ENCODE measurements at places on chromosomes 4 and X.

DNA sequence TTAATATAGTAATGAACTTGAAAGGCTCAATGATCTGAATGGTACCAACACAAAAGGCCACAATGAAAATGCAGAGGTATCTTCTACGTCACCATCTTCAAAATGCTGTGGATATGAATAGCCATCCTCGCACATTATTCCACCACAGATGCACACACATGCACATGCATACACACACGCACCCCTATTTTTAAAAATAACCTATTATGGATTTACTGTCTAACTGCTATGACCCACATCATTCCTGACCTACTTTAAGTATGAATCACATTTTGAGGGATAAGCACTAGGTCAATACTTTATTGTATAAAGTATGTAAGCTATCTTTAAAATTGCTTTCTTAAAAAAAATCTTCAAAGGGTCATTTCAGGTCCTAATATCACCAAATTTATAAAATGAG is 24.4 kb upstream of the CORIN start:
- DNase-seq = no peak

DNA sequence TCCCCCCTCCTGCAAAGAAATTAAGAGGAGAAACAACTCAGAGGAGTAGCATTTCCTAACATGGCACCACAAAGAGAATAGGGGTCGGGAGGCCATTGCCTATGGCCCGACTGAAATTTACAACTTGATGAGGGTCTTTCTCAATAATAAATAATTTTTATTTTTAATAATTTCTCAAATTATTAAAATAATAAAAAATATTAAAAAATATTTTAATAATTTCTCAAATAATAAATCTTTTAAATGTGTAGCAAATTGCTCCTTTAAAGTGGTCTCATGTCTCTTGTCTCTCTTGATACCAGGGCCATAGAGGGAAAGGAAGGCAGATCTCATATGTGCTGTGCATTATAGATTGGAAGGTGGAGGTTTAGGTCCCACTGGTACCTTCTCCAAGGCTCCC is 49.2 kb upstream of the MTMR1 start:
- DNase-seq = no peak

DNA sequence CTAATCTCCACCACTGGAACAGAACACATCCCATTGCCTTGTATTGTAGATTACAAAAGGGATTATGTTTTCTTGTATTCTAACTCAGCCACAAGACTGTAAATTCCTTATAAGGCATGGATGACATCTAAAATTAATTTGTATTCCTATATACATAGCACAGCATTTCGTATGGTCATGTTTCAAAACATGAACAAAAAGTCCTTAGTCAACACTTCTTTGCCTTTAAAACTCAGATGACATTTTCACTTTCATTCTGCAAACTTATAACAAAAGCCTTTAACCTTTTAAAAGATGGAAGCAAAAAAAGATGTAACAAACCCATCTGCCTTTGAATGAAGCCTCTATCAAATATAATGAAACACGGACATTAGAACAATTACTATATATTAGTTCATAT is 181.3 kb downstream of the IQCM start:
- DNase-seq = no peak

DNA sequence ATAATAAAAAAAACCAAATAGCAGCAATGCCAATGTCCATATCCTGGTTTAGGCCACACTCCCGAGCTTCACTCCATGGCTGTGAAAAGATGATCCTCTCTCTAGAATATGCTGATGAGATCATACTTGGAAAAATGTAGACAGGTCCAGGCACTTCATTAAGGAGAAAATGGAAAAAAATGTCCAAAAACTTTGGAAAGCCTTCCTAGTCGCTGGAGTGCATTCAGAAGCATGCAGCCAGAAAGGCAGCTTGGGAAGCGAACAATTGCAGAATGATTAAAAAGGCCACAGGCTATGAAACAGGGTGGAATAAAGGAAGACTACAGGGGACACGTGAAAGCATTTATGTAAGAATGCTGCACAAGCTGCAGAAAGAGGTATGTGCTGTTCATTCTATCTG is 165.6 kb upstream of the HCCS start:
- DNase-seq = no peak
